ENCODE measurements at places on chromosomes 6 and 20.

DNA sequence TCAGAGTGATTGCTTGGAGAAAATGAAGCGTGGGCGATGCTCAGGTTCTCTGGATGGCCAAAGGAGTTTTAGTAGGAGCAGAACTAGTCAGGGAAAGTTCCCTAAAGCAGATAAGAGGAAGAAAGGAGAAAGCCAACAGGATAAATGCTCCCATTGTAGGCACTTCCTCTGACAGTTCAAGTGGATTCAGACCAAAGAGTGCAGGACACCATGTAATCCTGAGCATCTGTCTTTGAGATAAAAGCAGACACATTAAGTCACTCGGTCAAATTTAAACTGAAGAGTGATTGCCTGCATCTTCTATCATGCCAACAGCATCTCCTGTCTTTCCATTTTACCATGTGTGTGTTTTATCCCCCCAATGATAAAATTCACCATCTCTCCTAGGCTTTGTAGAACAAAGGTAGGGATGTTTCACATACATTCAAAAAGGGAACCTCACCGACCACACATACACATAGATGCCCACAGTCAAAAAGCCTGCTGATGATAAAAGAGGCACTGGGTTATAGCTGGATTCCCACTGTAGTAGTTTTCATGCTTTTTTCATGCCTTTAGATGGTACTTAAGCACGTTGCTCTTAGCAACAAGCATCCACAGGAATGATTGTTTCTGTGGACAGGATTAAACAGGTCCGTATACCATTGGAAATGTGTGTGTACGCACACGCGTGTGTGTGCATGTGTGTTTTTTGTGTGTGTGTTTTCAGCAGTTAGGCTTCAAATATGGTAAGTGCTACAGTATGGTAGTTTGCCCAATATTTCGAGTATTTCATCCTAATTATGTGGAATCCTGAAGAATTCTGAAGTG lies 7.0 kb downstream of the GRIK2 start:
- DNase-seq: no peak

- DNase-seq: no peak
Observed at GRCh38 chr6:86070151-86070550, 427.5 kb upstream of the SYNCRIP start.

GRCh38 chr6:83928286-83928685 lies 68.8 kb downstream of the CYB5R4 start:
- no peak for DNase-seq

- DNase-seq: no peak
Observed at GRCh38 chr6:12250383-12250770, 39.8 kb upstream of the EDN1 start.

- DNase-seq: no peak
Observed at GRCh38 chr6:82364087-82365015, 734 bp downstream of the TPBG start.

GRCh38 chr20:51484141-51484815 lies 58.2 kb downstream of the NFATC2 start:
- DNase-seq: no peak

GRCh38 chr20:2798814-2799213 lies 1.6 kb downstream of the CPXM1 start:
- no peak for DNase-seq

GRCh38 chr6:72554761-72555221 lies 67.1 kb upstream of the KCNQ5 start:
- no peak for DNase-seq

DNA sequence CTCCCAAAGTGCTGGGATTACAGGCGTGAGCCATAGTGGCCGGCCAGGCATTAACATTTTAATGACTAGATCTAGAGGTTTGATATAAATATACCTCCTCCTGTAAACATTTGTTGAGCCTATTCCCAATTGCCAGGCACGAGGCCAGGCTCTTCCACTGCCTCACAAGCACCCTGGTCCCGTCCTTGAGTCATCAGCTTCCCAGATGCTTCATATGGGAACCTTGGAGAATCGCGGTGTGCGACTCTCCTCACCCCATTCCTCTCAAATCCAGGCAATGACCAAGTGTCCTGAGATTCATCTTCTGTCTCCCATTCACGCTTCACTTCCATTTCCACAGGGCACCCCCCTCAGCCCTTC lies 35.9 kb upstream of the PIM1 start:
- DNase-seq: no peak

DNA sequence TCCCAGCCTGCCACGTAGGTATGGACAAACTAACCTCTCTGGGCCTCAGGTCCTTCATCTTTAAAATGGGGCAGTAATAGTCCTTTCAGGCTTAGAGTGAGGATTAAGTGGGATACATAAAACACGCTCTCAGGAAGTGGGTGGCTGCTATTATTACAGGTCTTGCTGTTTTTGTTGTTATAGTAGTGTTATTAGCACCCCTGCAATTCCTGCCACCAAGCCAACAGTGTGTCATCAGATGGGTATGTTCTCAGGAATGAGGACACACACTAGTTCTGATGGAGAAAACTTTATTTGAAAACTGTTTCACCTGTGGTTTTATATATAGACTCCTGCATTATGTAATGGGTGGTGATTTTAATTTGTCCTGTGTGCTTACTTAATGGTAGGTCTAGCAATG lies 131.7 kb downstream of the LRRC1 start:
- DNase-seq: no peak

GRCh38 chr6:68059899-68060298 lies 575.2 kb upstream of the ADGRB3 start:
- no peak for DNase-seq

DNA sequence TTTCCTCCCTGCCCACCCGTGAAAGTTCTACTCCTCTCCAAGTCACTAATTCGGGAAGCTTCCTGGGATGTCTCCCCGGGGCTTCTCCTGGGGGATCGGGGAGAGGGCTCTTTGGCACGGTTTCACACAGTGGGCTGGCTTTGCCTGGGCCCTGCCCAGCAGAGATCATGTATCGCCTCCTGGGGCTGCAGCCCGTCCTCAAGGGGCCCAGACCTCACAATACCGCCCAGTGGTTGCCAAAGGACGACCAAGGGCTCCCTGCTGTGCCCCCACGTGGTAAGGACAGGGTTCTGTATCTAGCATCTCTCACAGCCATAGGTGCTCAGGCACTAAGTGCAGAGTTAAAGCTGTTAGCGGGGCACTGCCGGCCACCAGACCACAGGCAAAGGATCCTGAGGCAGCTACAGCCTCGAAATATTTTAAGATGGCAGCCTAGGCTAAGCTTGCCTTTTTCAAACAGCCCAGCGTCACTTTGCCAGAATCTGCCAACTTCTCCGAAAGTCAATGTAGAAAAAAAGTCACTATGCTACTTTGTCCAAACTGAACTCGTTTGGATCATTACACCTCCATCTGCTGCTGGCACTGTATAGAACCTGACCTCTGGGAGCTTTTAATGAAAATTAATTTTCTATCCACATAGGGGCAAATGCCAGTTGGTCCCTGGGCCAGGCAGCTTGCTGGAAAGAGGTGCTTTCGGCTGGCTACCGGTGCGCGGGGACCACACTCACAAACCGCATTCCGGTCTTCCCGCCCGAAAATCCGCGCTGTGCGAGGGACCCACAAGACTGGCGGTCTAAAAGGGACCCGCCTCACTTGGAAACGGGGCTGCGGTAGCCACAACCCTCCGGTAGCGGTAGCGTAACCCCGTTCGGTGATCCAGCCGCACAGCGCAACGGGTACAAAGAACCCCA lies 1.3 kb upstream of the NNAT start:
- DNase-seq: no peak

- no peak for DNase-seq
Observed at GRCh38 chr6:90868656-90869055, 281.8 kb upstream of the MAP3K7 start.

GRCh38 chr6:37141281-37142049 lies 28.5 kb upstream of the PIM1 start:
- DNase-seq: no peak

DNA sequence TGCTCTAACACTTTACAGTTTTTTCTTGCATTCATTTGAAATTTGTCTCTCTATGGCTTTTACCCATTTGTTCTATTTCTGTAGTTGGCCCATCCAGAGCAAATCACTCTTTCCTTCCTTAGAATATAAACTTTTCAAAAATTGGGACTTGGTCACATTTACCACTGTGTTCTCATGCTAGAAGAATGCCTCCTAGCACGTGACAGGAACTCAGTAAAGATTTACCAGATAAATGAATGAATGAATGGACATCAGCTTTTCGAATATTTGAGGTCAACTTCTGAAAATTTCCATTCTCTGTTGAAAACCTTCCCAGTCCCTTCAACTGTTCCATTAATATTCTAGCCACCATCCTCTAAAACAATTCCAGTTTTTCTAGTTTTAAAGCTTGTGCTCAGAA lies 294.5 kb downstream of the CD83 start:
- DNase-seq: no peak

GRCh38 chr6:39207416-39208222 lies 21.7 kb downstream of the KCNK5 start:
- no peak for DNase-seq

DNA sequence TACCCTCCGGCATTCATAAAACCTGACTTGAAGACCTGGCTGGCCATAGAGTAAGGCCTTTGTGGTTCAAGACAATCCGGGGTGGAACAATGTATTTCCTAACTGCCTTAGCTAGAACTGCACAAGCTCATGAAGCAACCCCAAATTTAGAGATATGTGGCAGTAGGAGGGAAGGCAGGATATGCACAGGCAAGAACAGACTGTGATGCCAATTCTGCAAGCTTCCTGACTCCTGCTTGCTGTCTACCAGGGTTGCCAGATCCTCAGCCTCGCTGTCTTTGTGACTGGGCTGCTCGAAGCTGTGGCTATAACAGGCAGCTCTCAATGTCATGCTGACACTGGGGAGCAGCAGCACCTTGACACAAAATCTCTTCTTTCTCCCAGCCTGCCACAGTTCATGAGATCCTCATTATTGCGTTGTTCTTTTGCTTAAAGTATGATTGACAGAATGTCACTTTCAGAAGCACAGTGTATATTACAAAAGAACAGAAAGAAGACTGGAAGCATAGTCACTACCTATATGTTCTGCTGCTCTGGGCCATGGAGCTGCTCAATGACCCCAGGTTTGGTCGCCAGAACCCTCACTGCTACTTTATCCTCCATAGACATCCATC lies 18.3 kb upstream of the SHLD1 start:
- DNase-seq: no peak

DNA sequence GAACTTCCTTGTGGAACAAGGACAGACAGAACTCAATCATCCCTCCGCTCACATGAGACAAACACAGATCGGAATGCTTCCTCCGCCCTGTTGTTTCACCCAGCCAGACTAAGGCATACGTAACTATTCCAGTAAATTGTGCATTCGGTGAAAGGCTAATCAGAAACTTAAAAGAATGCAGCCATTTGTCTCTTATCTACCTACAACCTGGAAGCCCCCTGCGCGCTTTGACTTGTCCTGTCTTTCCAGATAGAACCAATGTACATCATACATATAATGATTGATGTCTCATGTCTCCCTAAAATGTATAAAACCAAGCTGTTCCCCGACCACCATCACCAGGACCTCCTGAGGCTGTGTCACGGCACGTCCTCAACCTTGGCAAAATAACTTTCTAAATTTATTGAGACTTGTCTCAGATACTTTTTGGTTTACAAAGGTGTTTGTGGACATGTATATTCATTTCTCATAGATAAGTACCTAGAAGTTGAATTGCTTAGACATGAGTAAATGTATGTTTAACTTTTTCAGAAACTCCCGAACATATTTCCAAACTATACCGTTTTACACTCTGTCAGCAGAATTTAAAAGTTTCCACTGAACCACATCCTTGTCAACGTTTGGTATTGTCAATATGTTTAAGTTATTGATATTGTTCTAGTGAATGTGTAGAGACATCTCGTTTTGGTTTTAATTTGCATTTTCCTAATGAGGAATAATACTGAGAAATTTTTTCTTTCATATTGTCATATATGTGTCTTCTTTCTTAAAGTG lies 197.6 kb upstream of the THBS2 start:
- DNase-seq: no peak

GRCh38 chr20:19991308-19991707 lies 25.9 kb upstream of the NAA20 start:
- no peak for DNase-seq

Data from hippocampal formation (tissue), 2 donors.